ENCODE measurements at places on chromosomes 6 and 20. TPM values are rescaled to one million over a fixed set of nuclear protein-coding genes. Genes with fewer than 3 reads are reported as not detected.

DNA sequence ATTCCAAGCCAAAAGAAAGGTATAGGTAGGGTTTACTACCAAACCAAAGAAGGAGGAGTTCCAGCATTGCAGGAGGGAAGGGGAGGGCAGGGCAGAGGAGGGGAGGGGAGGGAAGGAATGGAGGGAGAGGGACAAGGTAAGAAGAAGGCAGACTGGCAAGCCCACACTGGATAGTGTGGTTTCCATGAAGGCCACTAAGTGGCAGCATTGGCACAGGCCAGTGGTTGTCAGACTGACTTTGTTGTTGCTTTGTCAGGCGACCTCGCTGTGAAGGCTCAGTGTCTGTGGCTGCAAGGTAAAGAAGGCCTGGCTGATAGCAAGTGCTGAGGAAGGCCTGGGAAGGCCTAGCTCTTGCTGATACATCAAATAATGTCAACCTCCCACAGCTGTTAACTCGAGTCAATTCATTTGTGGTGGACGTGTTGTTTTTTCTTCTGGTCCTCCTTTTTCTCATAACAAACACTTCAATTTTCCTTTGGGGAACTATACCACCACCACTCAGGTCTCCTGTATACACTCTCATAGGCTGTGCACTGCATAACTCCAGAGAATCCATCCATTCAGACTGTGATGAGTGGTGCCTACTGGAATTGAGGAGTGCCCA, 7.7 kb upstream of the ZNF334 start:
- DNase-seq = no peak

The NKAIN2 gene
- polyA plus RNA-seq = 21.1 TPM

The SMPDL3A gene
- polyA plus RNA-seq = 12.2 TPM

The TBC1D20 gene
- 31.1 TPM for polyA plus RNA-seq

DNA sequence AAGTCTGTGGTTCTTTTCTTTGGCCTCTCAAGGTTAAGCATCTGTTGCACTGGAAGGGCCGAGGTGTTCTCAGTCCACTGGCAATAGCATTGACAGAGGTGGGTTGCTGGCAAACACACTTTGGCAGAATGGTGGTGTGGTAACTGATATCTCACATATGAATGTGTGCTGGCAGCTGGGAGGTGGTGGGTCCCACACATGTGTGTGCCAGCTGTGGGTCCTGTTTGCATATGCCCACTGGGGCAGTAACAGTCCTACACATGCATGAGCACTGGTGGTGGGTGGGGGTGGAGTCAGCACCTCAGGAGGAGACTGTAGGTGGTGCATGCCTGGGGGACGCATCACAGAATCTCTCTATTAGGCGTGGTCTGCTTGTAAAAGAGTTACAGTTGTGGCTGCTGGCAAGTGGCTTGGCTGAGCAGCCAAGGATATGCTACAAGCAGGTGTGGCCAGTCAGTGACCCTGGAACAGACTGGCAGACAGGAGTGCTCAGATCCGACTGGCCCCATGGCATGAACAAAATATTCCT, 934.3 kb downstream of the GRIK2 start:
- DNase-seq = no peak

DNA sequence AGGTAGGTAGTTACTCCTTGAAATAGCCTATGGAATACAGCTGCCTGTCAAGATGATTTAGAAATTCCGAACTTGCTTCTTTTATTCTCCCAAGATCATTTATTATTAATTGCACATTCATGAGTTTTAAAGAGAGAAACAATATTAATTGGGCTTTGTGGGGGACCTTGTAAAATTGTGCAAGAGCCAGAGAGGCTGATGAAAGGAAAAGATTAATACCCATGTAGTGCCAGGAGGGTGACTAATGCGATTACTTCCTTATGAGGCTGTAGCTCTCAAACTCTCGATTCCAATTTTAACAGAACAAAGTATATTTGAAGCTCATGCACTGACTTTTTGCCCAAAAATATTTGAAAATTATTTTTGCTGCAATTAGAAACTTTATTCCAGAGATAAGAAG, 423.8 kb upstream of the ID4 start:
- DNase-seq = no peak

DNA sequence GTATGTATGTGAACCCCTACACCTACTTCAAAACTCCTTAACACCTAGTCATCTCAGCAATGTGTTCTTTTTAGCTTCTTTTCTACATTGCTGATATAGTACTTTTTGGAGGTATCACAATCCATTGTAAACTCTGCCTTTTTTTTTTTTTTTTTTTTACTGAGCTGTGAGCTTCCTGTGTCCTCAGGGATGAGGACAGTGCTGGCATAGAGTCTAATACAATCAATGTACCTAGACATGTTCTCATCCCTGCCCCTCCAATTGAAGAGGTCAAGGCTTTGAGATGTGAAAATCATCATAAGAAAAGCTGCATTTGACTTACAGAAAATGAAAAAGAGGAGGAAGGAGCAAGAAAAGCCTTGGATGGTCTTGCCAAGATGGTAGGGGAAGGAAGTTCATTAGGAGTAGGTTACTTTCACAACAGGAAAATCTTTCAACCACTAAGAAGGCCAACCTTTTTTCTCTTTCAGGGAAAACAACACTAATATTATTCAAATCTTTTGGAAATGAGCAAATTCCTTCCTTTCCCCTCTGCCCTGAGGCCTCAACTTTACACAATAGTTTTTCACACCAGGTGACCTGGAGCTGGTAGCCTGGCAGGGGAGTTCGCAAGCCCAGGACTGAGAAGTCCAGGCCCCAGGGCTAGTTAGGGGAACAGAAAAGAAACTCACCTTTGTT, 2.8 kb upstream of the JARID2 start:
- DNase-seq = no peak

- no peak for DNase-seq
These were observed 17.6 kb downstream of the TFAP2B start for GRCh38 chr6:50836231-50836630.

DNA sequence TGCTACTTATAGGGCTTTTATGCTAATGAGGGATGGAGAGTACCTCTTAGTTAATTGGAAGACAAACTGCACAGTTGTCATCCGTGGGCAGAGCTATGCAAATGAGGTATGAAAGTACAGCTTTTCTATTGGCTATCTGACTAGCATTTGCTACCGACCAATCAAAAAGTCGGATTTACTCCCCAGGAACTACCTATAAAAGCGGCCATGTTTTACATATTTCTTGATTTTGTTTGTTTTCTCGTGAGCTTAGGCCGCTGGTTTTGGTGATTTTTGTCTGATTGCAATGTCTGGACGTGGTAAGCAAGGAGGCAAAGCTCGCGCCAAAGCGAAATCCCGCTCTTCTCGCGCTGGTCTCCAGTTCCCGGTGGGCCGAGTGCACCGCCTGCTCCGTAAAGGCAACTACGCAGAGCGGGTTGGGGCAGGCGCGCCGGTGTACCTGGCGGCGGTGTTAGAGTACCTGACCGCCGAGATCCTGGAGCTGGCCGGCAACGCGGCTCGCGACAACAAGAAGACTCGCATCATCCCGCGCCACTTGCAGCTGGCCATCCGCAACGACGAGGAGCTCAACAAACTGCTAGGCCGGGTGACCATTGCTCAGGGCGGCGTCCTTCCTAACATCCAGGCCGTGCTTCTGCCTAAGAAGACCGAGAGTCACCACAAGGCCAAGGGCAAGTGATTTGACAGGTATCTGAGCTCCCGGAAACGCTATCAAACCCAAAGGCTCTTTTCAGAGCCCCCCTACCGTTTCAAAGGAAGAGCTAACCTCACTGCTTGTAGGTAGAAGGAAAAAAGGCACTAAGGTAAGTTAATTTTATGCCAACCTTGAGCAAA, 36.9 kb downstream of the HFE start:
- peak; percentile 96 for DNase-seq

- DNase-seq = no peak
These were observed 70.4 kb upstream of the FUCA2 start for GRCh38 chr6:143581835-143582480.

- no peak for DNase-seq
These were observed 228.3 kb upstream of the ECI2 start for GRCh38 chr6:4363656-4364055.

DNA sequence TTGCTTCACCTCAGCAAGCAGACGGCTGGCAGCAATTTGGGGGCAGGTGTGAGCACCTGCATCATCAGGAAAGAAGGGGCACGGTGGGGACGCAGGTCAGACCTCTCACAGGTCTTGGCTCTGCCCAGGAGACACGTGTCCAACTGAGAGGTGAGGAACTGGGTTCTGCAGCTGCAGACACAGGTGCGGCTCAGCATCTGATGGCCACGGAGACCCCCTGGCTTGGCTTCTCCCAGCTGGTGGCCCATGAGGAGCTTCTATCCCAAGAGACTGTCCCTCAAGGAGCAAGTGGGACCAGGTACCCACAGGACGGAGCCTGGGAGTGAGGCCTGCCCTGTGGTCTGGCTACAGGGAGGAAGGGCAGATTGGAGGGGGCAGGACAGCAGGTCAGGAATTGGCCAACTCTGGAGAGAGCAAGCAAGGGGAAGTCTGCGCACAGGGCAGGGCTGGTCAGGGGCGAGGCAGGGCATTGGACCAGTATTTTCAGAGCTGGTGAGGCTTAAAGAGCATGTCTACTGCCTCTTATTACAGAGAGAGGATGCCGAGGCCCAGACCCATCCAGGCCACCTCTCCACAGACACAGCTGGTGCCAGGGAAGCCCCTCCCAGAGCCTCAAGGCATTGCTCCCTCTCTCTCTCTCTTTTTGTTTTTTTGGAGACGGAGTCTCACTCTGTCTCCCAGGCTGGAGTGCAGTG, 4.2 kb downstream of the STMN3 start:
- DNase-seq = no peak

GRCh38 chr6:134880487-134881190, 69.3 kb downstream of the ALDH8A1 start:
- no peak for DNase-seq

The GNMT gene
- polyA plus RNA-seq = 0.62 TPM

GRCh38 chr20:31607640-31608250, 2.7 kb downstream of the ID1 start:
- no peak for DNase-seq

The EPPIN gene
- not detected for polyA plus RNA-seq

- no peak for DNase-seq
These were observed 2.5 kb downstream of the LY6G6D start for GRCh38 chr6:31717499-31718222.

- no peak for DNase-seq
These were observed 59.2 kb upstream of the HBS1L start for GRCh38 chr6:135113860-135114259.

DNA sequence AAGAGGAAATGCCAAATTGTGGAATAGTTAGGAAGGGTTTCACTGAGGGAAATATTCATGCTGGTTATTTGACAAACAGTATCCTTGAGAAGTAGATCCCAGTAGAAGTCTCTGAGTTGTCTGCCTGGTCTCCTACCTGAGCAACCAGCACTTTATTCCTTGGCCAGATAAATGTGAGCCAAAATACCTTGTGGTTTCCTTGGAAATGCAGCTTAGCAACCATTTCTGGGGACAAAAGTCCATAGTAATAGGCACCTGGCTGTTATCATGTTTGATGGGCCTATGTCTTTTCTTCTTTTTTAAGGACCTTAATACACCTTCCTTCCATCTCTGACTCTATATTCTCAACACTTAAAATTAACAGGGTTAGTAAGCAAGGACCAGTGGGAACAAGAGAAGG, 217.1 kb upstream of the MARCKS start:
- DNase-seq = no peak

DNA sequence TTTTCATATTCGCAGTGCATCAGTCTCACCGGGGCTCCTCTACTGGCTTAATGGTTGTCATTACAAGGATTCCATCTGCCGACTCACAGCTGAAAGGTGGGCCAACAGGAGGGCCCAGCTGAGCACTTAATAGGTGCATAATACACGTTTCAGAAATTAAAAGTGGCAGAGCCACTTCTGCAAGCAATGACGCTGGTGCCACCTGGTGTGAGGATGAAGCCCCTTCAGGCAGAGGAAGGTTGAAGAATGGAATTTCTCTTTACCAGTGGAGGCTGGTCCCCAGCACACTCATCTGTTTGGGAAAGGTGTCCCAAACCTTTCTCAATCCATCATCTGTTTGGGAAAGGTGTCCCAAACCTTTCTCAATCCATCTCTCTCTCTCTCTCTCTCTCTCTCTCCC, 8.2 kb upstream of the STMND1 start:
- DNase-seq = no peak

DNA sequence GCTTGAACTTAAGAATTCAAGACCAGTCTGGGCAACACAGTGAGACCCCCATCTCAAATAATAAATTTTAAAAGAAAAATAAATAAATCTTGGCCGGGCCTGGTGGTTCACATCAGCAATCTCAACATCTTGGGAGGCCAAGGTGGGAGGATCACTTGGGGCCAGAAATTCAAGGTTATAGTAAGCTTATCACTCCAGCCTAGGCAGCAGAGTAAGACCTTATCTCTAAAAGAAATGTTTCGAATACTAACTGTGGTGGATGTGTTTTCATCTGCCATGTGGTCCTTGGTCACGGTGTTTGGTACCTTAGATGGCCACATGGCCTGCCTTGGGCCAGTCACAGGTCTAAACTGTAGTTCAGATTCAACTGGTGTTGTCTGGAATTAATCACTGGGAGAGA, 5.8 kb downstream of the UBE2C start:
- no peak for DNase-seq

DNA sequence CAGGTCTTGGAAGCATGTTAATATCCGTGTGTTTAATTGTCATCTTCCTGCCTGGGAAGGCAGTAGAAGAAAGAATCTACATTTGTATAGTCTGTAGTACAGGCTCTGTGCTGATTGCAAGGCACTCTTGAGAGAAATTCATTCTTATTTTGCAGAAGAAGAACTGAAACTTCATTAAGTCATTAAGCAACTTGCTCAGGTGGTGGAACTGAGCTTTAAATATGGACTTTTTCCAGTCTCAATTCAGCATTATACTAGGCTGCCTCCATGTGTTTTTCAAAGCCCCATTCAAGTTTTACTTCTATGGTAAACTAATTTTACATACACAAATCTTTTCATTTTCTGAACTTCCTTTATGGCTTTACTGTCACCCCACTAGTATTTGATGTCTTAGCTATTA, 18.7 kb downstream of the ZNF451 start:
- DNase-seq = no peak

GRCh38 chr20:51445591-51445990, 96.9 kb downstream of the NFATC2 start:
- DNase-seq = no peak

The MYMX gene
- 0.55 TPM for polyA plus RNA-seq

- DNase-seq = no peak
These were observed 268.4 kb upstream of the PRND start for GRCh38 chr20:4453359-4453758.

The HNF4A gene
- 51.5 TPM for polyA plus RNA-seq

DNA sequence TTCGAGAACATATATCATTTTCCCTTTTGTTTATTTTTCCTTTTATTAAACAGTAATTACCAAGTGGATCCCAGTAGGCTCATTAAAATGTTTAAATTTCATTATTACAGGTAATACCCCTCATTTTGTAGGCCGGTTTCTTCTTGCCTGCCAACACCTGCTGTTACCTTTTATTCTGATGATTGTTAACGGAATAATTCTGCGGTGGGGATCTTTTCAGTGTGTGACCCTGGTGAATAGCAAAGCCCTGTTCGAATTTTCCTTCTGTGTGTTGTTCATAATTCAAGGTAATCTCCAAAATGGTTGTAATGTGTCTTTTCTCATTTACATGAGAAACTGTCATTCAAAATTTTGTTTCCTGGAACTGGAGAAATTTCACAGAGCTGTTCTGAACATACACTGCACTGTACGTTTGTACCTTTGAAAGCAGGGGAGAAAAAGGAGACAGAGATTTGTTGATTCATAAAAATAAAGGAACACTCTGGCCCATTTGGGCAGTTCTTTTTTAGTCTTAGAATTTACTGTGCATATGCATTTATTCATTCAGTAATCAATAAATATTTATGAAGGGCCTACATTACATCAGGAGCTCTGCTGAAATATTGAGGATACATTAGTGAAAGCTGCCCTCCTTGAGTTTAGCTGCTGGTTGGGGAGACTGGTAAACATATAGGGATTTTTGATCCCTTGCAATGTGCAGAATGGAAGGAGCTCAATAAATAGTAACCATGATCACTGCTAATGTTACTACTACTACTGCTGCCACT, 502.0 kb downstream of the QKI start:
- DNase-seq = no peak

Data from left renal pelvis (tissue), 4 donors.